Right lung (tissue), 10 donors: ENCODE measurements at places on chromosomes 6 and 20. TPM values are rescaled to one million over a fixed set of nuclear protein-coding genes. Genes with fewer than 3 reads are reported as not detected.

Gene C6orf15
- not detected for polyA plus RNA-seq

DNA sequence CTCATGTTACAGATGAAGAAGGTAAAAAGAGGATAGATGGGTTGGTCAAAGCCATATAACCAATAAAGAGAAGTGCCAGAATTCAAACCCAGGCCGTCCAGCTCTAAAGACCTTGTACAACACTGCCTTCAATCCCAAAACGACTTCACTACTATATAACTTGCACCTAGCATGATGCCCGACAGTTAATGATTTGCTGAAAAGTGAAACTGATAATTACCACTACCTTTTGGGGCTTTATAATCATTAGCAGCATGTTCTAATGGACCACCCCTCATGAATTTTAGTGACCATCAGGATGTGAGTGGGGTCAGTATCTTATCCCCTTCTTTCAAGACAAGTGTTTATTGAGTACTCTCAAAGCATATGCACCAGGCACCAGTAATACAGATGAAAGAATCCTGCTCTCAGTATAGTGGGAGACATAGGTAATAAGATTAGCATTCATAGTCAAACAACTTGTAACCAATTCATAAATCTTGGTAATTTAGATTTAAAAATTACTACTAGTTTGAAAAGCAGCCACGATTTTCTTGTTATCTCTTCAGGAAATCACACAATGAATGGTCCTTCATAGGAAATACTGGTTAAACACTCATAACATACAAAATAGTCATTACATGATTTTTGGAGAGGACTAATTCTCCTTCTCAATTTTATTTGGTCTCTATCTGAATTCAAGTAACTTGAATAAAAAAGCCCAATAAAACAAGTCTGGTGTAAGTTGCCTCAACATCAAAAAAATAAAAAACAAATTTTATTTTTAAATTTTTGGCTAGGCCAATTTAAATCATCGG is 98.0 kb downstream of the EPB41L2 start:
- DNase-seq = no peak

DNA sequence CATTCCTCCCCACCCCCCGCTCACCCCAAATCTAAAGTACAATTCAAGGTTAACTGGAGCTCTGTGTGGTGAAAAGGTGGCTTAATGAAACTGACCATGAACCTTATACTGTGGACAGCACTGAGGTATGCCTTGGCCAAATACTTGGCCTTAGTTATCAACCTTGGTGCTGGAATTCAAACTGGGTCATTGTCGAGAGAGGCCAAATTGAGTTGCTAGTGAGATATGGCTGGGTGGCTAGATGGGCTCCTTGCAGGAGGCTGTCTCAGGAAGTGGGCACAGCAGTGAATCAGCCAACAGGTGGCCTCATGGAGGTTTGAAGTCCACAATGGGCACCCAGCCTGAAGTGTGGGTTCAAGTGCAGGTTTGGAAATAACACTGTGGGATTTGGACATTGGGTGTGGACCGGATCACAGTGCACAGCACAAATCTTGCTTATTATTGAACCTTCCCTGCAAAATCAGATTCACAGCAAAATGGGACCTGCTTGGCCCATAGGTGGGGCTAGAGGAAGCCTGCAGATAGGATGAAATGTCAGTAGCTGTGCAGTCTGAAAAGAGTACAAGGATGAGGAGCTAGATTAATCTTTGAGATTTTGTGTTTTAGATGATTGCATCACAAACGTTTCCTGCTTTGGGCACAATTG is 5.6 kb upstream of the BTBD3 start:
- DNase-seq = no peak

GRCh38 chr6:105900125-105900937 is 185.8 kb upstream of the PRDM1 start:
- DNase-seq = no peak

DNA sequence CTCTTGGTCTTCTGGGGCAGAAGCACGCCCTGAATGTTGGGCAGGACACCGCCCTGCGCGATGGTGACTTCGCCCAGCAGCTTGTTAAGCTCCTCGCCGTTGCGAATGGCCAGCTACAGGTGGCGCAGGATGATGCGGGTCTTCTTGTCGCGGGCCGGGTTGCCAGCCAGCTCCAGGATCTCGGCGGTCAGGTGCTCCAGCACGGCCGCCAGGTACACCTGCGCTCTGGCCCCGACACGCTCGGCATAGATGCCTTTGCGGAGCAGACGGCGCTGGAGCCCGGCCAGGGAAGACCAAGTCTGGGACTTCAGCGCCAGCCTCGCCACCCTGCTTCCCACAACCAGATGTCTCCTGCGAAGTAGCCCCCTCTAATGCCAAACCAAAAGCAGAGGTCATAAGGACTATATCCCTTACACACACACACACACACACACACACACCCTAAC is 8.0 kb upstream of the SLC17A3 start:
- DNase-seq = peak; percentile 2

DNA sequence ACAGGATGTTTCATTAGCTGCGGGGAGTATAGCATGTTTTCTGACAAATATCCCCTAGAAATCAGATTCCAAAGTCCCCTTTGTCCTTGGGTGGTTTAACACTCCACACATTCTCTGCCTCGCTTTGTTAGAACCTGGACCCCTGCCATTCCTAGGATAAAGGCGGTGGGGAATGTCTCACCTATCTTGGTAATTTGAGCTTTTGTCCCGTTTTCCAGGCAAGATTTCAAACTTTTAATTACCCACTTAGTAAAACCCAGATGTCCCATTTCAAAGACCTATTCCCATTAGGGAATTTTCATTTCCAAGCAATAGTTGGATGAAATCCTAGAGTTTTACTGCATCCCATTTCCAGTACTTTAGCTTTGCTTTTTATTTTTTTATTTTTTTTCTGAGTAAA is 501.0 kb upstream of the MAP3K7 start:
- DNase-seq = no peak

Gene ERVFRD-1
- polyA plus RNA-seq = 0.13 TPM

DNA sequence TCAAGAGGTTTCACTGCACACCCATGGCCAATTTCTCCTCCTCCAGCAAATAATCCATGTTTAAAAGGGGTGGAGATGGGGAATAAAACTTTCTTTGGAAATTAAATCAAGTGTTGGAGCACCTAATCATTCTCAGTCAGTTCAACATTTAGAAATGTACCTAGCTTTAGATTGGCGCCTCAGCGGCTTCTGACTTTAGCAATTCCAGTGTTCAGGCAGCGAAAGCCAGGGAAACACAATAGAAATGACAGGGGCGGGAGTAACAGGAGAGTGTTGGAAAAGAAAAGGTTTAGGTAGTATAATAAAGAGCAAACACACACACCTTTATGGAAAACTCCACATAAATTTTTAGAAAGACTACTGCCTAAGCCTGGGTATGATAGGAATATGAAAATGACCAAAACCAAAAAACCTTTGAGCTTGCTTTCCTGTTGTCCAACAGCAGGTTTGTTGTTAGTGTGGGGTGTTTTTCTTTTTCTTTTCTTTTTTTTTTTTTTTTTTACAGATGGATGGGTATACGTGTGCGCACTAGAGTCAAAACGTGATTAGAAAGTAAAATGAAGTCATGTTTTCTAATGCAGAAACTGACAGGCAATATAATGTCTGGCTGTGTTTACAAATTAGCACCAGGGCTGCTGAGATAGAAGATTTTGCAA is 7.7 kb downstream of the TFAP2A start:
- DNase-seq = no peak

DNA sequence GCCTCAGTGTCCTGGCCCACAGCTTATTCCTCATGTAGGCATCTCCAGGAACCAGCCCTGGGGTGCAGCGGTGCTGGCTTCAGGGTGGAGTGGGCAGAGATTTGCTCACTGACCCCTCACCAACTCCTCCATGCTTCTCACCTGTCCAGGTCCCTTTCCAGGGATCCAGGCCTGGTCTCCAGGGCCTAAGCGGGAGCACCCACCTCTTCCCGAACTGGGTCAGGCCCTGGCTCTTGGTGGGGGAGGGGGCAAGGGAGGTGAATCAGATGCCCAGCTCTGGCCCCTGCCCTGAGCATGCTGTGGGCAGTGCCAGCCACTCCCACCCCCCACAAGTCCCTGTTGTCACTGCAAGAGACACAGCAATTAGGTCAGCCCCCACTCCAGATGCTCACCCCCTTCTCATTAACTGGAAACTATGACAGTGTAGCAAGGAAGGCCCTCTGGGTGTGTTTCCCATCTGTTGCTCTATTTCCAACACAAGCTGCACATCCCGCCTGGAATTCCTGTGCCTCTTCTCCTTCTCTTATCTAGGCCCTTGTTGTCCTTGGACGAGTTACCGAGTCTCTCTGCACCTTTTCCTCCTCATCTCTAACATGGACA is 37.0 kb downstream of the MDFI start:
- DNase-seq = no peak

GRCh38 chr20:48205281-48205782 is 420.1 kb upstream of the SULF2 start:
- DNase-seq = no peak
